RKO (cell line): ENCODE measurements at places on chromosomes 4 and X.

DNA sequence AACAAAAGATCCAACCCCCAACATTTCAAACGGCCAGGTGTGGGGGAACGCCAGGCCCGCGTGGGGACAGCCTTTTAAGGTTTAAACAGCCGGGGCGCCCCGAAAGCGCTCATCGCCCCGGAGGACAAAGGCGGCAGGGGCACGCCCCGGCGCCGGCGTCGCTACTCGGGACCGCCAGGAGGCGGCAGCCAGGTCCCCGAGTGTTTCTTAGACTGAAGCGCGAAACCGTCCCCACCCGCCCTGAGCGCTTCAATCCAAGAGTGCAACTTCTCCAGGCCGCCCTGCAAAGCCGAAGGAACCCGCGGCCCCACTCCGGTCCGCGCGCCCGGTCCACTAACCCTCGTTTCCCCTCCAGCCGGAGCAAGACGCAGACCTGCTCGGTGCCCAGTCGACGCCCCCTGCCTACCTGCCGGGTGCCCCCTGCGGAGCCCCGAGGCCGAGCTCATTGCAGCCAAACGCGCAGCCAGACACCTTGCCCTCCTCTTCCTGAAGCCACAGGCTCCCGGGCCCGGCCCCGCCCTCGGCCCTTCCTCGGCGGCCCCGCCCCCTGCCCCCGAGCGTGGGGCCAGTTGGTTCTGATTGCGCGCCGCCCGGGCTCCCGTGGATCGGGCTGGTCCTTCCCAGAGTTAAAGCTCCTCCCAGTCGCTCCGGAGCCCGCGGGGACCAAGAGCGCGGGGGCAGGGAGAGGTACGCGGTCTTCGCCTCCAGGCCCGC lies at the start of gene CASP6:
Gene CASP6 (minus strand): TSS at position 496 of the 714 bp plus-strand sequence. CDS start 50 bp downstream, at position 446.
- DNase-seq: peak; percentile 65

GRCh38 chr4:108303488-108304177 lies 134.9 kb upstream of the LEF1 start:
- peak; percentile 33 for DNase-seq

- DNase-seq: no peak
Observed at GRCh38 chr4:83993774-83994173, 457.9 kb downstream of the GPAT3 start.

DNA sequence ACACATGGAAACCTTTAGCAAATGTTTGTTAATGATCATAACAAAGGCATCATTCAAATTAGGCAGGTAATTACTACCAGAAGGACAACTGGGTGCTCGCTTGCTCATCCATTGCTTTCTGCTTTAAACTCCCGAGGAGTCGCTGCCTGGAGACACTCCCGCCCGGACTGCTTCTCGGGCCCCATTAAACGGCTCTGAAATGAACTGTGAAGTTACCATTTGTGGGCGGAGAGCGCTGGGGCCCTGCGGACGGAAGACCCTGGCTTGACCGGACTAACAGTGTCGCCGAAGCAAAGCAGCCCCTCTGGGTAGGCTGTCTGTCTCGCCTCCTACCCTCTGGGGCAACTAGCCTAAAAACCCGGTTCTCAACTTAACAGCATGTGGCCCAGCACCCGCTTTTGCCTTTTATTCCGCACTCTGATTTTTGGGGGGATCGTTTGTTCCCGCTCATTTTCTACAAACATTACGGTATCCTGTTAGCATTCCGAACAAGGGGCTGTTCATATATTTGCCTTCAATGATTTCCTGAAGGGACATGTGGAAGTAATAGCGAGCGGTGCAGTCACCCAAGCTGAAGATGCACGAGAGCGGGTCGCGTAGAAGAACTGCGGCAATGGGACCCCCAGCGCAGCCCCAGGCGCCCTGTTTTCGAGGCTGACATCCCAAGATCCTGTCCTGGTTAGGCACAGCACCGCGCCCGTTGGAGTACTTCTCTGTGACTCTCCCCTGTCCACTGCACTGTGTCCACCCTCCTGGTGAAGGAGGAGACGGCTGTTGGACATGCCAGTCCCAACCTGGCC lies 1.6 kb upstream of the PDGFRA start:
- peak; percentile 54 for DNase-seq

DNA sequence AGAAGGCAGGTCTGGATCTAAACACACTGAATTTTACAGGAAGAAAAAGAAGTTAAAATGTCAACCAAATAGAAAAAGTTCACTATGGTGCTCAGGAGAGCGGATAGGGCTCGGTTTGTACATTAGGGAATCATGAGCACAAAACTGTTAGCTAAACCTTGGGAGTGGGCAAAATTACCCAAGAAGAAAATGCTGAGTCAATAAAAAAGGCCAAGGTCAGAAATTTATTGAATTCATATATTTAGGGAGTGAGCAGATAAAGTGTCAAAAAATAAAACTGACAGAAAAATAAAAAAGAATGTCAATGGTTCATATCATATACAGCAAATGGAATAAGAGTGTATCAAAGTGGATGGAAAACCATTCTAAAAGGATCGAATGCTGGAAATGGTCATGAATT lies 452.5 kb upstream of the SMIM31 start:
- DNase-seq: no peak

- DNase-seq: no peak
Observed at GRCh38 chrX:18353931-18354368, 538 bp downstream of the SCML2 start.
